ENCODE measurements at places on chromosomes 7 and 10.

DNA sequence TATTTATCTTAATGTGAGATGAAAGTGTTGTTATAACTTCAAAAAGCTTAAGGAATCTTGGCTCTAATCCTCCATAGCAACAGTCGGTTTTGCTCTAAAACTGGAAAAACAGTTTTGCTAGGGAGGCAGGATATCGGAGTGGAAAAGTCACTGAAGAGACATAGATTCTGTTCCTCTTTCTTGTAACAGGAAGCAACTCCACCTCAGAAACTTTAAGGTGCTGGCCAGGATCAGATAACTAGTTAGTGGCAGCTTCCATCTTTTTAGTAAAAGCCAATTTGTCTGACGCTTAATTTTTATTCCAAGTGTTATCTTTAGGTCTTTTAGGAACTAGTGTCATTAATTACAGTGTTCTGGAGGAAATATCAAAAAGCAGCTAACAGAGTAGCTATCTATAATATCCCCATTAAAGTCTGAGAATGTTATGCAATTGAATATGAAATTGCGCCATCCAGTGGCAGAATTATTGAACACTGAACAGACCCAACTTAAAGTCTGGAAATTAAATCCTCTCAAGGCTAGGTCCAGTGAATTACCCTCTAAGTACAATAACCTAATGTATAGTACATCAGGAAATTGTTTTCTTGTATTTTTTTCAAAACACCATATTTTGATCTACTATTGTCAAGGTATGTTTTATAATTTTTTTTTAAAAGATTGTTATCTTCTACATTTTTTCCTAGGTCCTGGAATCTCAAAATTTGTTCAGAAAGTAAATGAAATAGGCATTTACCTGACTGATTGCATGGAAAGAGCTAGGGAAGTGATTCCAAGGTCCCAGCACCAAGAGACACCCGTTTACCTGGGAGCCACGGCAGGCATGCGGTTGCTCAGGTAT is 65.9 kb upstream of the CC2D2B start:
- peak; percentile 17 for DNase-seq

GRCh38 chr7:115869190-115869589 is 161.4 kb downstream of the TFEC start:
- no peak for DNase-seq

GRCh38 chr10:34528320-34528719 is 286.8 kb downstream of the PARD3 start:
- peak; percentile 10 for DNase-seq

GRCh38 chr7:131355917-131356777 is 28.5 kb downstream of the MKLN1 start:
- DNase-seq: no peak

DNA sequence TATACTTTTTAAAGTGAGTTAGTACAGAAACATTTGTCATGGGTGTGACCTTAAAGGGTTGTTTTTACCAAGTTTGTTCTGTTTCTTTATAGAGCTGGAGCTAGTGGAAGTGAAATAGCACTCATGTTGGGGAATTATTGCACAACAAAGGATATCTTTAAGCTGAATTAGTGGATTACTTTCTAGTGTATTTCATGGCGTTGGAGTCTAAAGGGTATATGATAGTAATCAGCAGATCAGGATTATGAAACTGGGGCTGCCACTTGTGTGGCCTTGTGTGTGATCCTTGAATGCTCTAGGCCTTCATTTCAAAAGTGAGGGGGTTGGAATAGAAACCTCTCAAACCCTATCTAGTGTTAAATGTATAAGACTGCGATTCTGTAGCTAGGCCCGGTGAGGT is 123.6 kb downstream of the LYZL1 start:
- no peak for DNase-seq

DNA sequence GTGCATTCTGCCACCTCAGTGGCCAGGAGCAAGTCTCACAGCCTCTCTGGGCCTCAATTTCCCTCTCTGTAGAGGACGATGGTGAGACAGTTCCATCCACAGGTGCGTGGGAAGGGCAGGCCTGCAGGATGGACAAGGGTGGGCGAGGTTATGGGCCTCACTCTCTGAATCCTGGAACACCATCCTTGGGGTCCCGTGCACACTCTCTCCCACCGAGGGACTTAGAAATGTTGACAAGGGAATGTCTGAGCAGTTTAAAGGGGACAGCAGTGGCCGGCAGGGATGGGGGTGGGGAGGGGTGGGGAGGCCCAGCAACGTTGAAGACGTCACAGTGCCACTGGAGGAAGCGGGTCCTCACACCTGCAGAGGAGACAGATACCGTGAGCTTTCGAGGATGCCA is 111.5 kb downstream of the FOXL3 start:
- DNase-seq: no peak

GRCh38 chr7:44411306-44411705 is 79.2 kb downstream of the NUDCD3 start:
- no peak for DNase-seq

Data from NCI-H2029 (cell line).